ENCODE measurements at places on chromosomes 2 and 18.

- no peak for DNase-seq
These were observed 24.6 kb downstream of the FIGN start for GRCh38 chr2:163711258-163711657.

GRCh38 chr2:160376576-160376975 is 117.0 kb downstream of the RBMS1 start:
- DNase-seq = peak; percentile 67

DNA sequence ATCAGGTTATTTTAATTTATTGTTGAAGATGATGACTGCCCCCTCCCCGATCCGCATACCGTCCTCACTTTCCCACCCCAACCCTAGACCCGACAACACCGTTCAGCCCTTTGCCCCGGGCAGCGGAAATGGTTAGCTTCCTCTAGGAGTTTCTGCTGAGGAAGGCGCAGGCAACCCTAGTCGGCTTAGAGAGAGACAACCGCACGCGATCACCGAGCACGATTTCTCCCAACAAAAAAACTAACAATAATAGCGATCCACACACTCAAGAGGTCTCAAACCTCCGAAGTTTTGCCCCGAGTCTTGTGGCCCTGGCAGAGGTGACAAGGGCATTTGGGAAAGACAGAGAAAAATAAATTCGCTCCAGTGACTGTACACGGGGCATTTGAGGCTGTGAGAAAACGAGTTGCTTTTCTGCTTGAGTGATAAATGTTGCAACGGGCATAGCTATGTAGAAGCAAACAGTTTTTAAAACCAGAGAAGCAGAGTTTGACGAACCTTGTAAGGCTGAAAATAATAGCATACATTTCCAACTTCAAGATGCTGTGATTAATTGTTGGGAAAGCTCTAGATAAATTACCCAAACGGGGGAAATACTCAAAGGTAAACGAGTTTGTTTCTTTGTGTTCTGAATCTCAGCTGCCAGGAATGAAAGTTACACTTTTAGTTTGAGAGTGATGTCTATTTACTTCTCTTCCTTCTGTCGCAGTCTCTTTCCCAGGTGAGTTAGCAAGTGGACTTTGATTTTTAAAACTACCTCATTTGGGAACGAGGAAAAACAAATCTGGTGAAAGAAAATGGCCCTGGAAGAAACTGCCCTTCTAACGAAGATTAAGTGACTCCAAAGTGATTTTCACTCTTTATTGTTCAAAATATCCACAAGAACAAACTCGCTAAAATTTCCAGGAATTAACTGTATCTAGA is 11.0 kb upstream of the SIX3 start:
- DNase-seq = peak; percentile 25

- no peak for DNase-seq
These were observed 252.2 kb downstream of the HDAC4 start for GRCh38 chr2:239148495-239149200.

DNA sequence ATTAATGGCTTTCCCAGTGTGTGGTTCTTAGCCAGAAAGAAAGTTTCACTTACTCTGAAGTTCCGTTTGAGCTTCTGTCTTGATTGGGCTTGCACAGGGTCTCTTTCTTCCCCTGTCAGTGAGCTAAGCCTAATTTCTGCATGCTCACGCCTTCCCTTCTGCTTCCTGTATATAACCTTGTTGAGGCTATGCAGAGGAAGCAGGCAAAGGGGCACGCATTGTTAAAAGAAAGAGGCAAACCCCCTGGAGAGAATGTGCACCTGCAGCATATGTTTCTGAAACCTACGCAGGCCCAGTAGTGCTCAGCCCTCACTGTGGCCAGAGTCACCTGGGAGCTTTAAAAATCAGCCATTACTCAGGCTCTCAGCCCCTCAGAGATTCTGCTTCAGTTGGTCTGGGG is 14.5 kb upstream of the PLA2R1 start:
- no peak for DNase-seq

GRCh38 chr2:15923597-15923996 is 16.8 kb upstream of the MYCN start:
- DNase-seq = no peak

DNA sequence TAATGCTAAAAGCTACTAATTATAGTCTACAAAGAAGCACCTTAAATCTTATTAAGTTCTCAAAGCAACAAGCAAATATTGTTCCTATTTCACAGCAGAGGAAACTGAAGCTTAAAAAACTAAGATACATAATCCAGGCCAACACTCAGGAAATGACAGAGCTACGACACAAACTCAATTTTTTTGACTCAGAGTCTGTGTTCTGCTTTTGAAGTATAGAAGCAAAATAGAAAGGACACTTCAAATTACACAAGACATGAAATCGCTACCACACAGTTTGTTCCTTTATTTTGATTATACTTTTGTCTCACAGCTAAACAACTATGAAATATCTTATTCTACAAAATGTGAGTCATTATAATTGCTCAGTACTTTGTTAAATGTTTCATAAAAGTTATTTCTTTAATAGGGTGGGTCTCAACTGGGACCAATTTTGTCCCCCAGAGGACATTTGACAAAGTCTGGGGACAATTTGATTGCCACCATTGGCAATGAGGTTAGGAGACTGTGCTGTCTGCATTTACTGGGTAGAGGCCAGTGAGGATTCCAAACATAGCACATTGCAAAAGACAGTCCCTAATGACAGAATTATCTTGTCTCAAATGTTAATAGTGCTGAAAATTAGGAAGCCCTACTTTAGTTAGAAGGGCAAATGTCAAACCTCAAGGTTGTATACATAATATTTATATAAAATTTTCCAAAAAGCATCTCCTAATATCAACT is 101.5 kb upstream of the GRB14 start:
- no peak for DNase-seq

DNA sequence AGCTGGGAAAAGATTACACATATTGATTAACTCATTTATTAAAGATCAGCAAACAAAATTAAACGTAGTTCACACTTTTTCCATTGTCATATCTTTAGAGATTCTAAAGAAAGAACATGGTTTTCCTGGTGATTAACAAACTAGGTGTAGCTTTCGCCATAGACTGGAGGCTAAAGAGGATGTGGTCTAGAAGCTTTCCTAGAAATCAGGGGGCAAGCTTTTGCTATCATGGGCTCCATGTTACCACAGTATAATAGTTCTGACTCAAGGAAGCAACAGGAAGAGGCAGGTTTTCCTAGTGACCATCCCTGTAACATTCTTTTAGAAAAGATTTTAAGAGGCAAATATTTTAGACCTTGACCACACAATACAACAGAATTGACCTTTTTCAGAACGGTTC is 232.7 kb downstream of the METTL4 start:
- no peak for DNase-seq

- DNase-seq = no peak
These were observed 20.3 kb downstream of the PLEK start for GRCh38 chr2:68385220-68385906.

- no peak for DNase-seq
These were observed 106.2 kb downstream of the KCNF1 start for GRCh38 chr2:11017921-11018320.

DNA sequence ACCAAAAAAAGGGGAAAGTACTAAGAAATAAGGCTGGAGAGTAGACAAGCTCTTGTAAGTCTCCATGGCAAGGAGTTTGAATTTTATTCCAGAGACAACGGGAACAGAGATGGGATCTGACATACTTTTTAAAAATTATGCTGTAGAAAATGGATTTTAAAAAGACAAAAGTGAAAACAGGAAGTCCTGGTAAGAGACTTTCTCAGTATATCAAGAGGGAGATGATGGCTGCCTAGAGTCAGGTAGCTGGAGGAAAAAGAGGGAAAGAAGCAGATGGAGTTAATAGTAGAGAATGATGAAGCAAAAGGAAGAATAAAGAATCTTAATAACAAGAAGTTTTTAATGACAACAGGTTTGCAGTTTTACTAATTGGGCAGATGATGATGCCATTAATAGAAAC is 168.1 kb downstream of the SRBD1 start:
- no peak for DNase-seq

DNA sequence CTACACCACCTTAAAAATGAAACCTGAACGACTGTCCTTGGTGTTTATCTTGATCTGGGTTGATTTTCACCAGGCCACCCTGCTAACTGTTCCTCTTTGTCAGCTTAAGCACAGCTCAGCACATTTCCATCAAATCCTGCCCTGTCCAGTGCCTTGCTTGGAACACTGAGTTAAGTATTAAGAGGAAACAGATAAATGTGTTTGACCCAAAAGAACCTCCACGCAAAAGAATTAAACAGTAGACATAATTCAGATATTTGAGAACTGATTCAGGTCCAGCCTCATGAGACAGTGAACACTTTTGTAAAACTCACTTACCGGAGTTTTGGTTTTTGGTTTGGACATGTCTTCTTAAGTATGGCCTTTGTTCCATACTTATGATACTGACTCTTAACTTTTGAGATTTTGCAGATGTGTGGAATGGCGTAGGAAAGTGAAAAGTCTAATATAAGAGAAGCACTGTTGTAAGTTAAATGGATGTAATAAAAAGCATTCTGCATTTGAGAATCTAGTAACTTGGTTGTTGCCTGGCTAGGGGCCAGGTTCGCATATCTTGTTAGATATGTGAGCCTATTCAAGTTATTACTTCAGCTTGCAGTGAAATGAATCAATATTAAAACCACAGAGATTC is 88.9 kb upstream of the SERPINE2 start:
- DNase-seq = peak; percentile 46

DNA sequence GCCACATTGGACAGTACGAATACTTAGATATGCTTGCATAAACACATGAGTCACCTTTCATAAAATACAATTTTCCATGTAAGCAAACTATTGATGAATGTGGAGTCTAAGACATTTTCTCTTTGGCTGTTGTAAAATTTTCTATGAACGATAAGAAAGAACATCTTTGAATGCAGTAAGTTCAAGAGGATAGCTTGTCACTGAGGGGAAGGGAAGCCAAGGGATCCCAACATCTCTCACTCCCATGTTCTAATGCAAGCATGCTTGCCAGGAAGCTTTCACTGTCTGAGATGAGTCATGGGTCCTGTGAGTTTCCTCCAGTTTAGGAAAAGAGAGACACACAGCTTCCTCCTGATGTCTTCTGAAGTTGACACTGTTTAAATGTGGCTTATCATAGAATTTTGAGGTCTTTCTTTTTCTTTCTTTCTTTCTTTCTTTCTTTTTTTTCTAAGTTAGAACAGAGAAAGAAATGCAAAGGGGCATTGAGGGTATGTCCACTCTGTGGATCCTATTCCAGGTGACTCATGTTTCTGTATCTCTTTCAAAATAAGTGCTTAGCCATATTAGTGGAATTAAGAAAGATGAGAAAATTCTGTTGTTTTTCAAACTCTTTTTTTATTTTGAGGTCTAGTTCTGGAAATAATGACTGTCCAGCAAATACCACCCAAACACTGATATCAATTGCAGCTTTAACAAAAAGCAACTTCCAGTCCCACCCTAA is 146.6 kb downstream of the RDH14 start:
- peak; percentile 85 for DNase-seq

DNA sequence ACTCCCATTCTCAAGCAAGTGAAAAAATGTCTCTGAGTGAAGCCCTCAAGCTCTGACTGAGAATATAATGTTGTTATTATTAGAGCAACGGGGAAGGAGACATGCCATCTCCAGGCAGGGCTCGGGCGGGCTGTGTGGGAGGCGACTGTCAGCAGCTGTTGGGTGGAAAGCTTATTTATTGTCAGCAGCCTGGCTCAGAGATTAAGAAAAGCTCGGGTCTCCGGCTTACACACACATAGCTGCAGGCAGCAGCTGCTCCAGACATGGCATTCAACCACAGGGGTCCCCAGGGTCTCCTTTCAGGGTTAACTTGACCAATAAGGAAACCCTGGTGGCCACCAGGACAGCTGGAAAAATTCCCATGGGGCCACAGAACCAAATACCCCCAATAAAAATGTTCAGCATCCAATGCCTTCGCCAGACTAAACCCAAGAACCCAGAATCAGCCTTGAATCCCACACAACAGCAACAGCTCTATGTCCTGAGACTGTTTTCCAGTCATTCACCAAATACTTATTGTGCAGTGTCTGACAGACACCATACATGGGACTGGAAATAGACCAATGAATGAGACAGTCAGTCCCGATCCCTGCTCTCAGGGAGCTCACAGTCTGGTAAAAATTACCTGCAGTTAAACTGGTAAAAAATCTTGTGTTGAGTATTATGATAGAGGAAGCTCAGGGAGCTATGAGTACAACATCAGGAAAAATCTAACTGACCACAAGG is 70.5 kb upstream of the RTN4 start:
- peak; percentile 43 for DNase-seq

GRCh38 chr2:227407591-227408151 is 19.9 kb upstream of the SCYGR1 start:
- peak; percentile 58 for DNase-seq

DNA sequence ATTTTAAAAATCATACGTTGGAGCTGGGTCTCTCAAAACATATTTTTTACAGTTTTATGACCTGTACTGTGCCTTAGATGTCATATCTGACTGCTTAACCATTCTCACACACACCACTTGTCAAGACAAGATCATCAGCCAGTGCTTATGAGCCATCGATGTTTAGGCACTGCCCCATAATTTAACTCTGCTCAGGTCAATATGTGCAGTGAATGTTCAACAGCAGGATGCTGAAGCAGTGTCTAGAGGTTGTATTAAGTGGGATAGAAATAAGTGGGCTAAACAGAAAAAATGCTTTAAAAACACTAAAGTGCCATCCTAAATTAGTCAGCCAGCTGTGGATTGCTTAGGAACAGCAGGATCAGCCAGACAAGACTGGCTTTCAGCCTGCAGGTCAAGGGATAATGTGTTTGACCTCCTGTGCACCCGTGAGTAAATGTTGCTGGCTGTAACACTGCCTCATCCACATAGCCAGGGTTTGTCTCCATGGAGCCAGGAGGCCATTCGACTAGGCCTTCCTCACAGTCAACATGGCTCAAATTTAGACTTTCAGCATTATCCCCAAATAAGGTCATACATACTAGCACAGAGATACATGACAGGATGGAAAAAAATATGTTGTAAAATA is 139.0 kb upstream of the NXPH2 start:
- DNase-seq = no peak

DNA sequence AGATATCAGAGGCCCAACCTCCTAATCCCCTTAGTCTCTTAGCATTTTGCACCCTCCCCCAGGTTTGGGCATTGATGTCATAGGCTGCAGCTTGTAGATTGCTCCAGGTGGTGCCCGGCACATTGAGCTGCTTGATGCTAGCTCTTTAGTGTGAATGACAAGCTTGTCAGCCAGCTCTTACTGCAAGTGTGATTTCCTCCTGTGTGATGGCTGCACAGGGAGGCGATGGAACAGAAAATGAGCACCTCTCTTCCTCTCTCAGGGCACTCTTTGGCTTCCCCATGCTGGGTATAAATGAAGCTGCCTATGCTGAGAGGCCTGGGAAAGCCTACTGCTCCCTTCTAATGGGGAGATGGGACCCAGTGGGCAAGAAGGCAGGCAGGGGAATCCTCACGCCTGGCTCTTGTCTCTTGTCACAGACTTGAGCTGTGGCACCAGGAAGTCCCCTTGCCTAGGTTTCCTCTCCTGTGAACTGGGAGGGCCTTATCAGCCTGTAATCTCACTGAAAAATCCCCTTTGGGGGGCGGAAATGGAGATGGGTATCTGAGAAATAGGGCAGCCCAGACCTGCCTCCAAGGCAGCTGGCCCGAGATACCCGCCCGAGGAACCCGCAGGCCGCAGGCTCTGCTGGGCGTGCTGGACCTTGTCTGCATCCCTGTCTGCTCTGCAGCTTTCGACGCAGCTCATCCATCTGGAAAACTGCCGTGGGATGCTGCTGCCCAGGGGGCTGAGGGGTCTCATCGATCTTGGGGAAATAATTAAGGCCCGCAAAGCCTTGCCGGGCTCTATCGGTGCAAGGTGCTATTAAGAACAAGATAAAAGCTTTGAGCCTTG is 163.5 kb upstream of the CXCR4 start:
- DNase-seq = no peak

- no peak for DNase-seq
These were observed 96.7 kb downstream of the SH3BP4 start for GRCh38 chr2:235048549-235048948.

Measured in EL (cell line).